ENCODE measurements at places on chromosomes 4 and X.

DNA sequence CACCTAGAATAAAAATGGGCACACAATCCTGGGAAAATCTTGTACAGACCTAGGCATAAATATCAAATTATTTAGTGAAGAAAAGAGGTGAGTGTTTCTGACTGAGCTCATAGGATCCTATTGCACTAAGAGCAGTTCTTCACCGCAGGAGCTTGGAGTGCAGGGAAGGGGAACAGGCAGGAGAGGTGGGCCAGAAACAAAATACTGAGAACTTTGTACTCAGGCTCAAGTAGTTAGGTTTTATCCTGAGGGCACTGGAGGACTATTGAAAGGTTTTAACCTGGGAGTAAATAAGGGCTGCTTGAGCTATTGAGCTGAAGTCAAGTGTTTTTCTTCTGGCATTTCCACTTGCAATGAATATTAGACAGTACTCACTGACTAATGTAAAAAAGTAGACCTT, 12.2 kb downstream of the EPHA5 start:
- no peak for DNase-seq

GRCh38 chr4:81827577-81828202, 356.0 kb upstream of the RASGEF1B start:
- no peak for DNase-seq

DNA sequence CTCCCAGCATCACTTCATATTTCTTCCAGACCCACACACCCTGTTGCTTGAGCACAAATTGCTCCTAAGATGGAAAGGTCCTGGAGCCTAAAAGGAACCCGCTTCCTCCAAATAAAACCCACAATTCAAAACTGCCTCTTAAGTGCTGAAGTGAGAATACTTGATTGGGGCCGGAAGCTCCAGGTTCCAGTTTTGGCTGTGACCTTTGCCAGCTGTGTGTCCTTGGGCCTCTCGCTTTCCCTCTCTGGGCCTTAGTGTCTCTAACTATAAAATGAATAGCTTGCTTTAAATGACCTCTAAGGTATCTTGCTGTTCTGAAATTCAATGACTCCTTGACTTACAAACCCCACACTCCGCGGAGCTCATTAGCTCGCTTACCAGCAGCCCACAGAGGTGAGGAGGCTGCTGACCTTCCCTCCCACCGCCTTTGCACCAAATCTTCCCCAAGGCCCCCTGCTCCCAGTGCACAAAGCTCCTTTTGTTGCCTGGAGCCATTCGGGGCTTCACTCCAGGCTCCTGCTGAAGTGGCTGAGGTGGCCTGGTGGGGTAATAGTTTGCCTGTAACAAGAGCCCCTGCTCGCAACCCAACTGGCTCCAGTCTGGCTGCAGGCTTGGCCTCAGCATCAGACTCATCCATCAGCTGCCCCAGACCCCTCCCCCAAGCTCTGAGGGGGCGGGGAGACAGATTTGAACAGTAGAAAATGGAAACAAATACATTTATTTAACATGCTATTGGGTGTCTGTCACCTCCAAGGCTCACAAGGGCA, 21.8 kb downstream of the STARD8 start:
- no peak for DNase-seq

DNA sequence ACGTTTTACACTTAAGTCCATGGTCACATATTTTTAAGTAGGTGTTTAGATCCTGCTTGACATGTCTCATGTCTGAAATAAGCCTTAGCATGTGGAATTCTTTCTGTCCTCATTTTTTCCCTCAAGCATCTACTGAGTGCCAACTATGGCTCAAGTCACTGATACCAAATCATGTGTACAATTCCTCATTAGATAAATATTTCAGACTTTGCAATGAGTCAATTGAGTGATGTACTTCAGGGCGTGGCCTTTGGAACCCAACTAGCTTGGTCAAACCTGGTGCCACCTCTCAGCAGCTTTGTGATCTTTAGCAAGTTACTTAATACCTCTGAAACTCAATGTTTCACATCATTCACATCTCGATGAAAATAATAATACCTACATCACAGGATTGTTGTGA, 12.6 kb upstream of the JADE1 start:
- DNase-seq, result no peak

GRCh38 chr4:175614890-175615289, 197.2 kb downstream of the GPM6A start:
- DNase-seq, result no peak

DNA sequence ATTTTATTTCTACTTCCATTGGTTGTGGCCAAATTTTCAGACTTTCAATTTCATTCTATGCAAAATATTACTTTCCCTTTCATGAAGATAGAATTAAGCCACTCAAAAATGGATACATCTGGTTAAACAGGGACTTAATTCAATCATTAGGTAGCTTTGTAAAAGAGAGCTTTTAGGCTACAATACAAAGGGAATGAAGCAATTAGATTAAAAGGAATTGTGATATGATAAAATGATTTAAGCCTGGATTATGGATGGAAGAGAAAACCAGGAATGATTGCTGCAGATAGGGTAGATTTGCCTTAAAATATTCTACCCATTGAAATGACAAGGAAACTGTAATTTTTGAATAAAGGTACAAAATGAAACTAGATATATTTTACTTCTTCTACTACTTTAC, 134.6 kb upstream of the PDHA2 start:
- no peak for DNase-seq

- no peak for DNase-seq
Measured at GRCh38 chr4:186852073-186852420, 128.4 kb upstream of the FAT1 start.

GRCh38 chrX:123185721-123186120, 1.6 kb downstream of the GRIA3 start:
- DNase-seq, result peak; percentile 33

- no peak for DNase-seq
Measured at GRCh38 chr4:112536123-112536522, 20.1 kb upstream of the NEUROG2 start.

DNA sequence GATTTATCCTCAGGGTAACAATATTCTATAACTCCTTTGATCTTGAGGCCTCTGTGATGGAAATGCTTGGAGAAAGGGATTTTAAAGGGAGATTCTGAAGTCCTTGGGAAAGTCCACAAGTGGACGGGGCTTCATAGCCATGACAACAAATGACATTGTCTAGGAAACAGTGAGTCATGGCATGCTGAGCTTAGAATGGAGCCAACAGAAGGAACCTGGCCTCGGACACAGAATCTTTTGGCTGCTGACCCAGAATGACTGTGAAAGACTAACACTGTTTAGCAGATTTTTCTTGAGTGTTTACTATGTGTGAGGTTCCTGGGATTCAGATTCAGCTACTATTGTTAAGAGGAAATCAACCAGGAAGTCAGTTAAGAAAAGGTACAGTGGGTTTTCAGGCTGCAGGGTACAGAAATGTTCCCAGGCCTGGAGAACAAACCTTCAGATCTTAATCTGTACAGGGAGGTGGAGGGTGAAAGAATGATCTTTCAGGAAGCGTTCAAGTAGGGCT, 18.1 kb upstream of the CXCL2 start:
- peak; percentile 76 for DNase-seq

DNA sequence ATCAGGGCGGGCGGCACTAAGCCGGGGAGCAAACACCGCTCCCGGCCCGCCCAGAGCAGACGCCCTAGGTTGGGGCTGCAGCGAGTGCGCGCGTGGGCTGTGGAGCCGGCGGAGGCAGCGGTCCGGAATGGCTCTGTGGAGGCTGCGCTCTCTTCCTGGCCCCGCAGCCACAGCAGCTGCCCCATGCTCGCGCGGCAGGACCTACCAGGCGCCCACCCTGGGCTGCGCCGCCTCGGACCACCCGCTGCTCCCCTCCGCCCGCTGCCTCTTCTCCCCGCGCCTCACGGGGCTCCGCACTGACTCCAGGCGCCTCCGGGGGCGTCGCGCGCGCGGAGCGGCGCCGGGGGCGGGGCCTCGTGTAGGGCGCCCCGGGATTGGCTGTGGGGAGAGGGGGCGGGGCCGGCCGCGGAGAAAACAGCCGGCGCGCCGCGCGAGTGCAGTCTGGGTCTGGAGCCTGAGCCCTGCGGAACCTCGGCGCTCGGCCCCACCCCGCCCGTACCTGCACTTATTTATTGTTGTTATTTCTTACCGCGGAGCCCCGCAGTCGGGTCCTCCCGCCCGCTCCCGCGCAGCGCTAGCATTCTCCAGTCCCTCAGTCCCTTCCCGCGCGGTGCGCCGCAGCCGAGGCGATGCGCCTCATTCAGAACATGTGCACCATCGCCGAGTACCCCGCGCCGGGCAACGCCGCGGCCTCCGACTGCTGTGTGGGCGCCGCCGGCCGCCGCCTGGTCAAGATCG, at the start of gene RASL11B:
TSS of gene RASL11B (plus strand) at position 439 of the 738 bp plus-strand sequence. CDS start at position 630, 191 bp downstream.
- DNase-seq, result peak; percentile 85

GRCh38 chrX:34918856-34919255, 23.7 kb upstream of the FAM47B start:
- DNase-seq, result no peak

DNA sequence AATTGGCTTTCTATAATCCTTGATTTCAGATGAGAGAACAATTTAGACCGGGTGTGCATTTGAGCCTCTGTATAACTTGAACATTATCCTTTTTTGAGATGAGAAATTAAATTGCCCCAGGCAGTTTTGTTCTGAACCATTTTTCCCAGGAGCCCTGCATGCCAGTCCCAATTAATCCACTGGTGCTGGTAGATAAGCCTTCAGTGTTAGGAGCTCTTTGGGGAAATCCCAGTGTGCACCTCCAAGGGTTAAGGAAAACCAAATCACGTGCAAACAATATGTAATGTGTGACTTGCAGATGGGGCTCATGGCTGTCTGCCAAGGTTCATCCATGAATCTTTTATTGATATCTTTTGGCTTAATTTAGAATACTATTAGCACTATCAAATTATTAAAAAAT, 43.2 kb downstream of the KIT start:
- DNase-seq, result no peak

DNA sequence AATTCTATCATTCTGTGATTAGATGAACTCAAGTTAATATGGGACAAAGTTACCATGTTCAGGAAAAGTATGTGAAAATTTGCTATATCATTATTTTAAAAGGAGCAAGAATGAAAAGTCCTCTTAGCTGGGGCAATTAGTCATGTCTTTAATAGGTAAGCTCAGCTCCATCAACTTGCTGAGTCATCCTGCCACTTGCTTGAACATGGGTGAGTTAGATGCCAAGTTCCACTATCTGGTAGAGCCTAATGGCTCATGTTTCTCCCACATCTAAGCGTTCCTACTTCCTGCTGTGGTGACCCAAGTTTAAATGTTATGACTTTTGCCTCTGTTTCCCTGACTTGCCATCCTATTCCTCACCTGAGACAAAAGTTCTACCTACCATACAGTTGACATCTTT, 276.8 kb downstream of the ZNF674 start:
- DNase-seq, result no peak

GRCh38 chr4:37699868-37700481, 13.8 kb upstream of the RELL1 start:
- no peak for DNase-seq

GRCh38 chrX:41655631-41656030, 33.1 kb upstream of the GPR34 start:
- no peak for DNase-seq
